ENCODE measurements at places on chromosomes 5 and 9.

- no peak for DNase-seq
Observed at GRCh38 chr5:137635521-137635921, 100.4 kb downstream of the KLHL3 start.

DNA sequence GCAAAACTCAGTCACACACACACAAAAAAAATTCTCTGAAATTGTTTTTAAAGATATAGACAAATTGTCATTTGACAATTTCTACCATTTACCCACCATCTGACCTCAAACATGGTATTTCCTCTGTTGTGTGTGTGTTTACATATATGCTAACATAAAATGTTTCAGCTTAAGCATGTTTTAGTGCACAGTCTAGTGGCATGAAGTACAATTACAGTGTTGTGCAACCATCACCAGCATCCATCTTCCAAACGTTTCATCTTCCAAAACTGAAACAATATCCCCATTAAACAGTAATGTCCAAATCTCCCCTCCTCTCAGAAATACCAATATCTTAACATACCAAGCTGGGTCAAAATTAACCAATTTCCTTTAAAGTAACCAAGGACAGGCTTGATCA lies 65.2 kb downstream of the MYO10 start:
- DNase-seq: no peak

- DNase-seq: no peak
Observed at GRCh38 chr5:172777881-172778814, 7.2 kb upstream of the DUSP1 start.

- DNase-seq: no peak
Observed at GRCh38 chr9:95729046-95729445, 146.4 kb upstream of the ERCC6L2 start.

GRCh38 chr5:154732212-154732611 lies 23.0 kb upstream of the LARP1 start:
- no peak for DNase-seq

- DNase-seq: no peak
Observed at GRCh38 chr5:143205883-143206195, 197.6 kb downstream of the NR3C1 start.

DNA sequence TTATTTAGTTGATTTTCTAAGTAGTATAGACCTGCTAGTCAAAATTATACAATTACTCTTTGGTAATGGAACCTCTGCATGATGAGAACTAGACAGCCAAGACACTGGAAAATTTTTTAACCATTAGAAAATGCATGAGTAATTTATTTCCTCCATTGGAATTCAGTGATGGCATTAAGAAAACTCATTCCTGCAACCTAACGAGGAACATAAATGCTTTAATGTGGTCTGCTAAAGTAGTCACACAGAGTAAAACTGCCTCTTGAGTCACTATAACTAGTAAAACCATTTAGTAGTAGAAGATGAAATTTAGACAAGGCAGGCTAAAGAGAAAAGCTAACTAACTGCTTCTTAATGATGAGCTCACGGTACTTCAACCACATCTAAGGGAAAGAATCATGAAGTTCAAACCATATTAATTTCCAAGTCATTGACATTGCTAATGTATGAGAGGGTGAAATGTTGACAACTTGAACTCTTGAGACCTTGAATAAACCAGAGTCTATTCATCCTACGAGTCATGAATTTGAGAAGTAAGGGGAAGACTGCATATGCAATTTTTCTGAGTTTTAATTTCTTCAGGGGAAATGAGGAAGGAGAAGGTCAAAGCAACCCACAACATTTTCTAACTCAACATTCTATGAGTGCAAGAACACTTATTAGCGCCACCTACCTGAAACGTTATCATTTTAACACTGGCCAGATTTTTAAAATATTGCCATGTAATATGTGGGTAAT lies 74.4 kb downstream of the GLIS3 start:
- no peak for DNase-seq
